ENCODE measurements at places on chromosomes 5 and 9.

GRCh38 chr5:95746722-95747679, 15.9 kb downstream of the RHOBTB3 start:
- DNase-seq = no peak

DNA sequence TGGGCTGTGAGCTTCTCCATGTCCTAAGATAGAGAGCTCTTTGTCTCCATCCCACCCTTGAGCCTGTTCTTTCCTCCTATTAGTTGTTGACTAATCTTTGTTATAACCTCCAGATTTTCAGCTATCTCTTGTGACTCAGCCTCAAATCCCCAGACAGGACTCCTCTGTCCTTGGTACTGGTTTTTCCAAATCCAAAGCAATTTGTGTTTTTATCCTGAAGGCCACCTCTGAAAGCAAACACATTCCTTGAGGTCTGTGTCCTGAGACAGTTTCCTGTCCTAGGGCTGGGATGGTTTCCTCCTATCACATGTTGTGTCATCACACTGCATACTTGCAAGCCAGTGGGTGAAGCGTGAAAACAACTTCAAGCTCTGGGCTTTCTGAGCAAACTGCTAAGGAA, 8.5 kb downstream of the TNC start:
- no peak for DNase-seq

DNA sequence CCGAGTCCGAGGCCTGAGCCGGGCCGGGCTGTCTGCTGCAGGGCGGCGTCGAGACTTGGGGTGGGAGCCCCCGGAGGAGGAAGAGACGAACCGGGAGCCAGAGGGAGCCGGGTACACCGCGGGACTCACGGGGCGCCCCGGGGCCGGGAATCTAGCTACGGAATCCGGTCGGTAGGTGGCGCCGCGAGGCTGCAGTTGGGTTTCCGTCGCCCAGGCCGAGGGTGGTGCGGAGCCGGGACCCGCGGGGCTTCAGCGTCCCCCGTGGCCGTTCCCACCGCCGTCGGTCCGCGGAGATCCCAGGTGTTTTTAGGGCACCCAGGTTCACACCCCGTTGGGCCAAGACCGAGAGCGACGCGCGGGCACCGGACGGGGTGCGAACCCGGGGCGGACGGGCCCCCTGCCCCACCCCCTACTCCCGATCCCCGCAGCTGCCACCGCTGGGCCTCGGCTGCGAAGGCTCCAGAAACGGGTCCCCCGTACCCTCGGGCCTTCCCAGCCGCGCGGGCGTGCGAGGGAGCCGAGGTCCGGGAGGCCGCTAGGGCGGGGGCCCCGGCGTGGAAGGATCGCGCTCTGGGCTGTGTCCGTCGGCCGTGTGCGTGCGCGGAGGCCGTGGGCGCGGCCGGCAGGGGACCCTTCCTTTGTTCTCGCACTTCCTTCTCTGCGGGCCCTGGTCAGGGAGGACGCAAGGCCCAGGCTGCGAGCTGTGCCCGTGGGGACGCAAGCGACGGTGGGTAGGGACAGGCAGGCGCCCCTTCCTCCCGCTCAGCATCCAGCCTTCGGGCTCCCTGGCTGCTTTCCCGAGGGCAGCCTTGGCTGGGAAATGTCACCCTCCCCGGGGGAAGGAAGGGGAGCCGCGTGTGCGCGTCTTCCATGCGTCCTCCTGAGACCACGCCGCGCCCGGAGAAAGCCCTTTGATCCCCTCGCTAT, 146.6 kb downstream of the GAPVD1 start:
- peak; percentile 68 for DNase-seq

DNA sequence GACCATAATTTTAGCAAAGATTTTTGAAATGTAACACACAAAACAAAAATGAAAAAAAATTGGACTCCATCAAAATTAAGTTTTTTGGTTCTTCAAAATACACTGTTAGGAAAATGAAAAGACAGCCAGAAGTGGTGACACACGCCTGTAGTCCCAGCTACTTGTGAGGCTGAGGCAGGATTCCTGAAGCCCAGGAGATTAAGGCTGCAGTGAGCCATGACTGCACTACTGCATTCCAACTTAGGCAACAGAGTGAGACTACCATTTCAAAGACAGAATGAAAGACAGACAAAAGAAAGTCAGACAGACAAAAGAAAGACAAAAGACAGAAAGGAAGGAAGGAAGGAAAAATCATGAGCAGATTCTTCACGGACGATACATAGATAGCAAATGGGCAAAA, 7.5 kb downstream of the DIAPH1 start:
- DNase-seq = no peak

DNA sequence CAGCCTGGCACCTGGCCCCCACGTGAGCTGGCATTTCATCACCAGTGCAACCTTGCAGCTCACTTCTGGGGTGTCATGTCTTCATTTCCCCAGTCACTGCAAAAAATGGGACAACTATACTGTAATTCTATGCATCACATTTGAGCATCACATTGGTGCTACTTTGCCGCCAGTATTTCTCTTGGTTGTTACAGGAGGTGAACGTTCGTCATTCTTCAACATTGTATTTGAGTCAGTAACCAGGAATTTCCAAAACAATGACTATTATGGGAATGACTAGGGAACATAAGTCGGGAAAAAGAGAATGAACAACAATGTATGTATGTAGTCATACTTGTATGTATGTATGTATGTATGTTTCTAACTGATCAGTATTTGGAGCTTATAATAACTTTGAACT, 1278.0 kb downstream of the EFNA5 start:
- DNase-seq = no peak

DNA sequence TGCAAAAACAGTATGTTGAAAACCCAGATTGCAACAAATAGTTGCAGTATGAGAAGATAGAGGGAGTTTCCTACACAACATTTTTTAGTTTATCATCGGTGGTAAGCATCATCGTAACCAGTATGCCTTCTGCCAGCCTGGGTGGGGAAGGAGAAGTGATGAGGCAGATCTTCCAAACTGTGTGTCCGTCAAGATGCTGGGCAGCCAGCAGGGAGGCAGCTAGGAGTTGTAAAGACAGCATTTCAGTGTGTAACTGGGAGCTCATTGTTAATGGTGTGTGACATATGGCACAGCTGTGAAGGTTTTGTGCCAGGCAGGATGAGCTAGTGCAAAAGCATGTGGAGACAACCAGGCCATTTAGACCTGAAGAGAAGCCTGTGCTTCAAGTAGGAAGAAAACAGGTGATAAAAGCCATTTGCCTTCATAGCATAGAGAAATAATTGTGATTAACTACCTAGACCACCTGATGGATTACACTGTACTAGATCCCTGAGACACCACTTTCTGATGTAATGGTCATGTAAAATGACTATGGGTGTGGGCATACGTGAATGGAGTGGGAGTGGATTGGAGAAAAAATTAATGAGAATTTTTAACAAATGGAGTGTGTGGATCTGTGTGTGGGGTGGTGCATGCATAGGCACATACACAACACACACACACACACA, 347.0 kb upstream of the ADAMTSL1 start:
- DNase-seq = no peak

GRCh38 chr5:138833080-138833479, 42.1 kb downstream of the LRRTM2 start:
- DNase-seq = no peak

- DNase-seq = no peak
These were observed 1.5 kb upstream of the IL17B start for GRCh38 chr5:149380466-149381121.

GRCh38 chr5:153258469-153258868, 232.0 kb upstream of the GRIA1 start:
- DNase-seq = no peak

DNA sequence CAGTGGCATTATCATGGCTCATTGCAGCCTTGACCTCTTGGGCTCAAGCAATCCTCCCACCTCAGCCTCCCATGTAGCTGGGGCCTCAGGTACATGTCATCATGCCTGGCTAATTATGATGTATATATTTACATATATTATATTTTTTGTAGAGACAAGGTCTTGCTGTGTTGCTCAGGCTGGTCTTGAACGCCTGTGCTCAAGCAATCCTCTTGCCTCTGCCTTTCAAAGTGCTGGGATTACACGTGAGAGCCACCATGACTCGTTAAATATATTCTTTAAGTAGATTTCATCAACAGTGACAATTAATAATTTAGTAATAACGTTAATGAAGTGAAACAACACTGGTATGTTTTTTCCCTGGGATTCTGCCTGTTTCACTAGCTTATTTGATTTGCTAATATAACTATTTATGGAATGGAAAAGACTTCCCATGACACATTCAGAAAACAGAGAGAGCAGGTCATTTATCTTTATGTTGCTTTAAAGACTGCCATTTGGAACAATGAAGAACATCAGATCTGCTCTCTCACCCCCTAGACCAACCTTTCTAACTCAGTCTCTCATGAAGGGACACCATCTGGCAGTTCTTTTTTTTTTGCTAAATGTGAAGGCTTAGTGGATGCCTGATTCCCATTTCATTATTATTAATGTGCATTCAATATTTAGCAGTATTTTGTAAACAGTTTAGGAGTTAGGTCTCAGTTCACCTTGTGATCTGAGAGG, 295.6 kb downstream of the KIF4B start:
- DNase-seq = no peak

Data from NCI-H1105 (cell line).